ENCODE measurements at places on chromosomes 16 and 17.

GRCh38 chr16:48003206-48003907 lies 152.4 kb downstream of the ABCC12 start:
- no peak for DNase-seq

DNA sequence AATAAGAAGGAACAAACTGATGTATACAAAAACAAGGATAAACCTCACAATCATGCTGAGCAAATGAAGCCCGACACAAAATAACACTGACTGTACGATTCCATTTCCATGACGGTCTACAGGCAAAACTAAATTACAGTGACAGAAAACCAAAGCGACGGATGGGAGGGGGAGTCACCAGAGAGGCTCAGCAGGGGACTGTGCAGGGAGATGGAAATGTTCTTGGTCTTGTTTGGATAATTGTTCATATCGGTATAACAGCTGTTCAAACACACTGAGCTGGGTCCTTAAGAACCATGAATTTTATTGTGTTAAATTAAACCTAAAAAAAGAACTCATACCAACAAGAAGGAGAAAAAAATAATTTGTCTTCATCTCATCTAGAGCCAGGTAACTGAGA lies 97.8 kb downstream of the NXN start:
- DNase-seq: no peak

DNA sequence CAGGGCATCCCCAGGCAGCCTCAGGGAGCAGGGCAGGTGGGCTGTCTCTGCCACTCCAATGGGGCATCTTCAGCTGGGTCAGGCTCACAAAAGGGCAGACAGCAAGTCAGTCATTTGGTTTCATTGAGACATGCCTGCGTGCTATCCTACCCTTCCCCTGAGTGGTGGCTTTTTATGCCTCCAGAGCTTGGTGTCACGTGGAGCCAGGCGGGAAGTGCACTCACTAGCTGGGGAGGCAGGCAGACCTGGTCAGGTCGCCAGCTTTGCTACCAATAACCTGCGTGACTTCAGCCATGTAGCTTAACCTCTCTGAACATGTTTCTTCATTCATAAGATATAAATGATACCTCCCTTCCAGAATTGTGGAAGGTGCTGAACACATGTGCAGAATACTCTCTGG lies 415.0 kb downstream of the SOX9 start:
- DNase-seq: no peak

DNA sequence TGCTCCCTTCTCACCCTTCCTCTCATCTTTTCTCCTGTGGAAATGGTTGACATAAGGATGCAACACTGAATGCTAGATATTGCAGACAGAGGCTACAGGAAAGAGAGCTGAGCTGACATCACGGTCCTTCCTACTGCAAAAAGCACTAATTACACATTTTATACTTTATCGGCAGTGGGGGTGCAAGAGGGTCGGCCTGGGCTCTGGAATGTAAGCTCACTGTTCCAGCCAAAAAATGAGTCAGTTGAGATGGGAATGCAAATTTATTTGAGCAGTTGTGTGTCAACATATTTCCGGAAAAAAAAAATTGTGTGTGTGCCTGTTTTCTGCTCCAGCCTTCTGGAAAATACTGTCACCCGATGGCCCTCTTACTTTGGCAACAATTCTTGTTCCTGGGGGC lies 14.1 kb upstream of the MRTFB start:
- DNase-seq: no peak

GRCh38 chr16:68300734-68301459 lies 9.8 kb downstream of the SLC7A6OS start:
- DNase-seq: no peak

GRCh38 chr16:7921345-7921744 lies 588.7 kb downstream of the RBFOX1 start:
- DNase-seq: no peak
